Activated T-helper 1 cell treated with Interleukin-2 at 50 U/mL for 16 hours (primary cell): ENCODE measurements at places on chromosomes 12 and 14.

DNA sequence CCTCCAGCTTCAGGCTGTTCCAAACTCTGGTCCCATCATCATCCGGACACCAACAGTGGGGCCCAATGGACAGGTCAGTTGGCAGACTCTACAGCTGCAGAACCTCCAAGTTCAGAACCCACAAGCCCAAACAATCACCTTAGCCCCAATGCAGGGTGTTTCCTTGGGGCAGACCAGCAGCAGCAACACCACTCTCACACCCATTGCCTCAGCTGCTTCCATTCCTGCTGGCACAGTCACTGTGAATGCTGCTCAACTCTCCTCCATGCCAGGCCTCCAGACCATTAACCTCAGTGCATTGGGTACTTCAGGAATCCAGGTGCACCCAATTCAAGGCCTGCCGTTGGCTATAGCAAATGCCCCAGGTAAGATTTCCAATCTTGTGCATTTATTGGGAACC lies 3.3 kb downstream of the SP1 start:
- DNase-seq = no peak

- DNase-seq = no peak
Observed at GRCh38 chr12:110444455-110444854, 5.7 kb downstream of the ARPC3 start.

GRCh38 chr12:30178916-30179315 lies 395.2 kb upstream of the TMTC1 start:
- DNase-seq = no peak

GRCh38 chr14:56949828-56950227 lies 139.5 kb upstream of the OTX2 start:
- DNase-seq = no peak

DNA sequence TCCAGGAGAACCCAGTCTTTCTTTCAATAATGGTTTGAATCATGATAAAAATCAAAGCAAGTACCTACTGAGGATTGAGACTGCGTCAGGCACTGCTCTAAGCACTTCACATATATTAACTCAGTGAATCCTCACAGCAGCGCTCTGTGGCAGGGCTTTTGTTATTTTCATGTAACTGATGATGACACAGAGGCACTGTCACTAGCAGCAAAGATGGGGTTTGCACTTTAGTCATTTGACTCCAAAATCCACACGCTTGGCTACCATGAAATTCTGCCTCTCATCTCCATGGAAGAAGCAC lies 98.8 kb upstream of the GSC start:
- no peak for DNase-seq

DNA sequence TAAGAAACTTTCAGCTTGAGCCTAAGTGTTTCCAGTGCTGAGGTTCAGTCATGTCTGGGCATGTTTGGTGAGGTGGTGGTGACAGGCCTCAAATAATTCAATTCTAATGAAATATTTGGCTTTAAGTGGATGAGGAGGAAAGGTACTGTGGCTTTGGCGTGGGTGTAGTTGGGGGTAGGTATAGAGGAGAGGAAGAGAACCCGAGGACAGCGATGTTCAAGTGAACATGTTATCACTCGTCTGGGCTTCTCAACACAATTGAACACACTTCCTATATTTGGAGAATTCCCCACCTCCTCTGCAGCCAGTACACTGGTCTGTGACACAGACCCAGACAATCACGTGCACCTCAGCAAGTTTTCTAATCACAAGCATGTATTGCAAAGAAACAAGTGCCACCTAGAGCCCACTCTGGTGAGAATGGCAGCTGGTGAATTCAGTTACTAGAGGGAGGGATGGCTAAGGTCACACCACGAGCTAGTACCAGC lies 53.0 kb downstream of the IFNG-AS1 start:
- DNase-seq = no peak

DNA sequence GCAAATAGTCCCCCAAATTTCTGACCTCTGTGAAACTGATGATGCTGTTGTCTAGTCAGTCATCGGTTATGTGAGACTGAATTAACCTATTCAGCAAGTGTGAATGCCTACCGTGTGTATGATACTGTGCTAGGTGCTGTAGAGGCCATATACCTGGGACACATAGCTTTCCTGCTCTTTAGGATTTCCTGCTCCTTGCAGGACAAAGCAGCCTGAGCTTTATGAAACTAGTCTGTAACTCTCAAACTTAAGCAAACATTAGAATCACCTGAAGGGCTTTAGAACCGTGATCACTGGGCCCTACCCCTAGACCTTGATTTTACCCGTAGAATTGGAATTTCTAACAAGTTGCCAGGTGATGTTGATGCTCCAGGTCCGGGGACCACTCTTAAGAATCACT lies 6.9 kb downstream of the MARK3 start:
- DNase-seq = no peak

DNA sequence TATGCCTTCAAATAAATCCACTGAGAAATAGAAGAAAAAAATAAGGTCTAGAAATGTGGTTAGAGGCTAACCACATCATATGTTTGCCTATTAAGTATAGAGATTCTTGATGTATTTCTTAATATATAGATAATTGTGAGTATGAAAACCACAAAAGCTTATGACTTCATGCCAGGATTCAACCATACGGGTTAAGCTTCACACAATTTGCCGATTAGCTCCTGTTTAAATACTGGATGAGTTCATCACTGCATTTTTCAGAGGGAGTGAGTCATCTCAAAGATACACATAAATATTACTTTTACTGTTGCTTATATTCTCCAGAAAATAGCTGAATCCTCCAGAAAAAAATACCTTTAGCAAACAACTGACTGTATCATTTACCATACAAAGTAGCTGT lies 79.6 kb downstream of the RPL10L start:
- DNase-seq = no peak

GRCh38 chr12:120834489-120835303 lies 69.5 kb downstream of the SPPL3 start:
- no peak for DNase-seq

- DNase-seq = no peak
Observed at GRCh38 chr14:34742270-34743115, 28.1 kb upstream of the CFL2 start.

DNA sequence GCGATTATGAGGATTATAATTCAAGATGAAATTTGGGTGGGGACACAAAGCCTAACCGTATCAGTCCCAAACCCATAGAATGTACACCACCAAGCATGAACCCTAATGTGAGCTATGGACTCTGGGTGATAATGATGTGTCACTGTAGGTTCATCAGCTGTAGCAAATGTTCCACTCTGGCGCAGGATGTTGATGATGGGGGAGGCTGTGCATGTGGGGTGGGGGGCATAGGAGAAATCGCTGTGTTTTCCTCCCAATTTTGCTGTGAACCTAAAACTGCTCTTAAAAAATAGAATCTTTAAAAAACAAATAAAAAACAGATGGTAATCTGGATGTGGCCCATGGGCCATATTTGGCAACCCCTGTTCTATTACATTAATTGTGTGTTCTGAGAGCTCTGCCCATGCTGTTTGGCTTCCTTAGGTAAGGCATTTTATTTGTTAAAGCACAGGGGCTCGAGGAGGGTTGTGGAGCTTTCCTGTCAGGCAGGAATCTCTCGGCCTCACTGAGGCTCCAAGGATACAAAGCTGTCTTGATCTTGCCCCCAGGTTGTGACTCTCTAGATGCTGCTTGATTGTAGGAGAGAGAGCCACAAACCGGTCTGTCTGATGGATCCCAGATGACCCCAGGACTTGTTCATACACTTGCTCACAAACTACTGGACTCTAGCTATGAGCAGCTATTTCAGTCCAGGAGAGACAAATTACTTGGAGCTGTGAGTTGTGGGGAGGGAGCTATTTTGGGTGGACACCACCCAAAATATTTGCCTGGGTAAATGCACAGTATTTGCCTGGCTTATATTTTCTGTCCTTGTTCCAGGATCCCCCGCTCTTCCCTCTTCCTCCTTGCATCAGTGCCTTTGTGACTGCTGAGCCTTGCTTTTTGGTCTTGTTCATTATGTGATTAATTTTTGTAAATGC lies 340.2 kb downstream of the MED13L start:
- DNase-seq = no peak

GRCh38 chr12:15001733-15002382 lies 29.0 kb downstream of the PDE6H start:
- DNase-seq = no peak

DNA sequence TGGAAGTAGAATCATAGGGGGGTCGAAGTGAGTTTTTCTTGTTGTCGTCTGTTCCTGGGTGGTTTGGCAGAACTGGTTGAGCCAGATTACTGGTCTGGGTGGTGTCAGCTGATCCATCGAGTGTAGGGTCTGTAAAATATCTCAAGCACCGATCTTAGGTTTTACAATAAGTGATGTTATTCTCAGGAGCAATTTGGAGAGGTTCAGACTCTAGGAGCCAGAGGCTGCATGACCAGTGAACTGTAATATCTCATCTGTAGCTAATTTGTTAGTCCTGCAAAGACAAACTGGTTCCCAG lies 9.7 kb upstream of the SERPINA1 start:
- DNase-seq = no peak

DNA sequence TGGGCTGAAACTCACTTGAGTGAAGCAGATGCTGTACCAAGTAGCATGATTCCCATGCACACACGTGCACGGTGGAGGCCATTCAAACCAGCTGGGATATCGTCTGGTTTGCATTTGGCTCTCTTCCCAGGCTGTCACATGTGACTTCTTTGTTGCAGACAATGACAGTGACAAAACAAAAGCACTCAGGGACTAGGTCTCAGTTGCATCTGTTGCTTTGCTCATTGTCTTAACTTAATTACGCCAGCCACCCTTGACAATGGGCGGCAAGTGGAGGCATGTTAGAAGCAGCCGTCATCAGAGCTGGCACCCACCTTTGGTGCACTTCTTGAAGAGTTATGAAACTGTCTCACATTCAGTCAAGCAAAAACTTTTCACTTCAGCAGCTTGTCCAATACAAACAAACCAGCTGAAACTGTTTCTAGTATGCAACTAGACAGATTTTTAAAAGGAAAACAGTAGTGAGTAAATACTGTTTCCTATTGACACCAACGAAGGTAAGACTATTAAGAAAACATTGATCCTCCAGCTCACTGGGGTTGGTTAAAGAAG lies 74.3 kb downstream of the IGF1 start:
- DNase-seq = no peak

- DNase-seq = no peak
Observed at GRCh38 chr12:118346895-118347294, 25.8 kb downstream of the TAOK3 start.

GRCh38 chr12:26748412-26748740 lies 84.6 kb downstream of the ITPR2 start:
- DNase-seq = no peak

GRCh38 chr12:102388469-102388868 lies 91.9 kb downstream of the IGF1 start:
- no peak for DNase-seq

- DNase-seq = no peak
Observed at GRCh38 chr12:52004042-52004648, 2.6 kb upstream of the TAMALIN start.

DNA sequence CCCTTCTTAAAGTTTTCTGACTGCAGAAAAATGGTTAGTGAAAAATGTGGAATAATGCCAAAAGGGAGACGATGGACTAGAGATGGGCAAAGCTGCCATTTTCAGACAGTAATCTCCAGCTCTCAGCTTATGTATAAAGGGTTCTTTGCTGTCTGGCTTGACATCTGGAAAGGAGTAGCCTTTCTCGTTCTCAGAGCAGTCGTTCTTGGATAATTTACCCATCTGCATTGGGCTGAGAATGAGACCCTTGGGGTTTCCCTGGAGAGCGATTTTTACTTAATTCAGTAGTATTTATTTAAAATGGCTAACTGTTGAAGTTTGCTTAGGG lies 1.2 kb downstream of the NUDT4 start:
- DNase-seq = no peak

DNA sequence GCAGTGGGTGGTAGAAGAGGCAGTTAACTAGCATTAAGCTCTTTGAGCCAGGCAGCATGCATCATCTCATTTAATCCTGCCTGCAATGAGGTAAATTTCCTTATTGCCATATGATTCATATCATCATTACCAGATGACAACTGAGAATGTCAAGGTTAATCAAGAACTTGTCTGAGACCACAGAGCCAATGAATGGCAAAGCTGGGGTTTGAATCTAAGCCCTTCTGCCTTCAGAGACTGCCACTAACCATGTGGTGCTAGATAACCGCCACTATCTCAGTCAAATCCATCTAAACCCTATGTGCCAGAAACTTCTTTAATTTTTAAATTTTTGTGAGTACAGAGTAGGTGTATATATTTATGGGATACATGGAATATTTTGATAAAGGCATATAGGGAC lies 77.8 kb upstream of the GRIP1 start:
- no peak for DNase-seq
